GM04504 (cell line): ENCODE measurements at places on chromosomes 11 and 22.

- DNase-seq = no peak
These were observed 66.9 kb downstream of the MPPED1 start for GRCh38 chr22:43478621-43479300.

GRCh38 chr11:31529189-31529588 is 19.6 kb downstream of the ELP4 start:
- DNase-seq = no peak

DNA sequence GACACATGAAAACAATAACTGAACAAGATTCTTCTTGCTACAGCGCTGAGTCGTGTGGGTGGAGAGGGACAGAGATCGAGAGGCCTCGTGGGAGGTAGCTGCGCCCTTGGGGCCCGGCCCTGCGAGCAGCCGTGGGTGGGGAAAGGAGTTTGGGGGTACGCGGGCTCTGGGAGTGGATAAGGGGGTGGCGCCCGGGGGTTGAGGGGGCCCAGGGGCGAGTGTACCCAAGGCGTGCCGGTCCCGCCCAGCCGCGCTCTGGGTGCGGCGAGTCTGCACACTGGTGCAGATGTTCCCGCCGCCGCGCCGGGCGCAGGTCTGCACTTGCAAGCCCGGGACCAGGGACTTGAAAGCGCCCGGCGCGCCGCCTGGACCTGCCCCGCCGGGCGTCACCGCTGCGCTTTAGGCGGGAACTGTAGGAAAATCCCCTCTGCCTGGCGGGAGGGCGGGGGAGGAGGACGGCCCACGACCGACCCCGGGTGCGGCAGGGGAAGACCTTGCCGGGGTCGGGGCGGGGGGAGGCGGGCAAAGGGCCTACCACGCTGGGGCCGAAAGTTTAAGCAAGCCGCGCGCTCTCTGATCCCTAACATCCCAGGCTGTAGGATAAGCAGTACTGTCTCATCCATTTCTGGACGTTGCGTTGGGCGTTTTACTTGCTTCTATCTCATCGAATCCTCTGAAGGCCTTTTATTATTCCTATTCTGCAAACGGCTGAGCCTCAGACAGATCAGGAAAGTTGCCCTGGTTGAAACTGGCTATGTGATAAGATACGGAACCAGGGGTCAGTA is 1.4 kb upstream of the KREMEN1 start:
- DNase-seq = no peak

GRCh38 chr22:40593460-40594273 is 42.9 kb downstream of the MRTFA start:
- no peak for DNase-seq

GRCh38 chr11:61700212-61700611 is 20.0 kb downstream of the DAGLA start:
- DNase-seq = peak; percentile 32

GRCh38 chr22:43263645-43264514 is 76.9 kb upstream of the TTLL12 start:
- DNase-seq = peak; percentile 21

DNA sequence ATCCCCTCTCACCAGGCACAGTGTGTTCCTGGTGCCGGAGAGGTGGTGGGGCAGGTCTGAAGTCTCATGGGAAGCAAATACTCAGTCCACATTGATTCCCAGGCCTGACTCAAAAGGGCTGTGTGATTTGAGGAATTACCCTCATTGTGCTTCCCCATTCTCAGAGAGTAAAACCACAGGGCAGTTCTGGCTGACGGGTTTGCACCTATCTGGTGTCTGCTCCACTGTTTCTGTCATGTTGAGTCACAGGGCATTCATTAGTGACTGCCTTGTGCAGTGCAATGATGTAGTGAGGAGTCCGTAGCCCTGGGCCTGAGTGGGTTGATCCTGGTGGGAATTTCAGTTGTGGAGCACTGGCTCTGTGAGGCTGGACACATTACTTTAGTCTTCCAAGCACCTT is 85.2 kb upstream of the ARHGAP20 start:
- no peak for DNase-seq

GRCh38 chr11:120747850-120748814 is 236.6 kb downstream of the GRIK4 start:
- DNase-seq = no peak

DNA sequence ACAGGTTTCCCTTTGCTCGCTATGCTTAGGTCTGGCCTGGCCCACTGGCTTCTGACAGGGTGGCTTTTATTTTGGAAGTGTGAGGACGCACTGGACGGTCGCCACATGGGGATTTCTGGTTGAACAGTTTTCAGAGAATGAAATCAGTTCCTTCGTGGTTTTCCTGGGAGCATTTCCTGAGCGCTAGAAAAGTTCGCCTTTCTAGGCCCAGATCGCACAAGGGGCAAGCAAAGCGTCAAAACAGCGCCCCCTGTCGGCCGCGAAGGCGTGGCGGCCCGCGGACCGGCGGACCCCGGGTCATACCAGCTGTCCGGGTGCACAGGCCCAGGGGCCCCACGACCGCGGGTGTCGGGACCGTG is 12.7 kb upstream of the CYP2R1 start:
- DNase-seq = no peak

GRCh38 chr11:2934021-2934550 is 4.9 kb upstream of the PHLDA2 start:
- DNase-seq = no peak

- DNase-seq = no peak
These were observed 77.6 kb upstream of the ANO3 start for GRCh38 chr11:26254378-26254777.

DNA sequence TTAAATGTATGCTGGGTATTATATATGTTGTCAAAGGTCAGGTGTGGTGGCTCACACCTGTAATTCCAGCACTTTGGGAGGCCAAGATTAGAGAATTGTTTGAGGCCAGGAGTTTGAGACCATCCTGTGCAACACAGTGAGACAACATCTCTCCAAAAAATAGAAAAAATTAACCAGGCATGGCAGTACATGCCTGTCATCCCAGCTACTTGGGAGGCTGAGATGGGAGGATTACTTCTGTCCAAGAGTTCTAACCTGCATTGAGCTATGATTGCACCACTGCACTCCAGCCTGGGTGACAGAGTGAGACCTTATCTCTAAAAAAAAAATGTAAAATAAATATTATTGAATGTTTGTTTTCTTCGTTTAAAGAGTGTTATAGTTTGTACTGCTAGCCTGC is 11.3 kb upstream of the OR6X1 start:
- no peak for DNase-seq

- DNase-seq = no peak
These were observed 157.8 kb upstream of the DDI1 start for GRCh38 chr11:103878646-103879045.

DNA sequence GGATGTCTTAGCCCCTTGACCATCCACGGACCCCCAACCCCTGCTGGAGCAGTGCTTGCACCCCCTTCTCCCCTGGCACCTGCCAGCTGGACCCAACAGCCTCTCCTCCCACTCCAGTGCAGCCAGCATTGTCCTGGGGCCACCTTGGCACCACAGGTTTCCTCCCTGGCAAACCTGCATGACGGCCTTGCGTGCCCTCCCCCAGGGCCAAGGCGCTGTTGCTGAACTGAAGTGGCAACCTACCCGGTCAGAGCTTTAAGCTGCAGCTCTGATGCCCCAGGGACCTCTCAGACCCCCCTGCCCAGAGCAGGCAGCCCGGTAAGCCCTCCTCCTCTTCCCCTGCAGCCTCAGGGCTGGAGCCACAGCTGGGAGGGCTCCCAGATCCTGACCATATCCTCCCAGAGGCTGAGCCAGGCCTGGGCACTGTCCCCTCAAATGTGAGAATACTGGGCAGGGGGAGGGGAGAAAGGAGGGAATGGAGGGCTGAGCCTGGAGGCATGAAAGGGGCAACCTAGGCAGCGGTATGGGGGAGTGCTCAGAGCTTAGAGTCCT is 1.8 kb upstream of the LRRC75B start:
- no peak for DNase-seq

- no peak for DNase-seq
These were observed 376.5 kb downstream of the NXPE2 start for GRCh38 chr11:115054570-115055538.
